ENCODE measurements at places on chromosomes 3 and 15. TPM values are rescaled to one million over a fixed set of nuclear protein-coding genes. Genes with fewer than 3 reads are reported as not detected.

Gene ADAMTSL3
- total RNA-seq, result 9.2 TPM

Gene TARS3
- 5.2 TPM for total RNA-seq

Gene CHST2
- total RNA-seq, result 4.8 TPM

Gene PATL2
- total RNA-seq, result 0.16 TPM

Gene CGNL1
- total RNA-seq, result 1.9 TPM

Gene B3GNT5
- total RNA-seq, result 32.7 TPM

Gene NR1I2
- total RNA-seq, result under 0.01 TPM

Gene RTP1
- total RNA-seq, result not detected

Gene GHRL
- total RNA-seq, result 0.69 TPM

Gene CCR4
- 0.25 TPM for total RNA-seq

Gene TGM5
- total RNA-seq, result not detected

Gene PLA1A
- total RNA-seq, result 20.3 TPM

Gene OR5K2
- total RNA-seq, result not detected

Gene GSK3B
- 80.7 TPM for total RNA-seq

Gene GHSR
- not detected for total RNA-seq
